Chondrocyte (in vitro differentiated cells): ENCODE measurements at places on chromosomes 16 and 17.

DNA sequence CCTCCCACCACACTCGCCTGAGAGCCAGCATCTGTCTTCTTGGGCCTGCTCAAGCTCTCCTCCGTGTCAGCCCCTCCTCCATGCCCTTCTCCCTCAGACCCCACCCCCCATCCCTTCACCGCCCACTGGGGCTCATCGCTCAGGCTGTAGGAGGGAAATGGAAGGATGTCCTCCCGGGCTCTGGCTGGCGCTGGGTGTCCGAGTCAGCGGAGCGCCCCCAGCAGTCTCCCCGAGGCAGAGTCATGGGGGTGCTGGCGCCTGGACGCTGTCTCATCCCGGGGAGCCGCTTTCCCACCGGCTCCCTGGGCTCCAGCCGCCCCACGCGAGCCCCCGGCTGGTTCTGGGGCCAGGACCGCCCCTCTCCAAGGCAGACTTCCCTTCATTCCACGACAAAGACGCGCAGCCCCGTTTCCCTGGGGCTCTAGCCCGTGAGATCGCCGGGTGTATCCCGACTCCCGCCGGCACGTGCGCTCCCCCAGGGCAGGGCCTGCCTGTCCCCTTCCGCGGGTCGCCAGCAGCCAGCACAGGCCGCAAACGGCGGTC lies 428 bp upstream of the ANTKMT start:
- no peak for DNase-seq

GRCh38 chr17:45584092-45585036 lies 93.8 kb upstream of the PLEKHM1 start:
- peak; percentile 94 for DNase-seq

DNA sequence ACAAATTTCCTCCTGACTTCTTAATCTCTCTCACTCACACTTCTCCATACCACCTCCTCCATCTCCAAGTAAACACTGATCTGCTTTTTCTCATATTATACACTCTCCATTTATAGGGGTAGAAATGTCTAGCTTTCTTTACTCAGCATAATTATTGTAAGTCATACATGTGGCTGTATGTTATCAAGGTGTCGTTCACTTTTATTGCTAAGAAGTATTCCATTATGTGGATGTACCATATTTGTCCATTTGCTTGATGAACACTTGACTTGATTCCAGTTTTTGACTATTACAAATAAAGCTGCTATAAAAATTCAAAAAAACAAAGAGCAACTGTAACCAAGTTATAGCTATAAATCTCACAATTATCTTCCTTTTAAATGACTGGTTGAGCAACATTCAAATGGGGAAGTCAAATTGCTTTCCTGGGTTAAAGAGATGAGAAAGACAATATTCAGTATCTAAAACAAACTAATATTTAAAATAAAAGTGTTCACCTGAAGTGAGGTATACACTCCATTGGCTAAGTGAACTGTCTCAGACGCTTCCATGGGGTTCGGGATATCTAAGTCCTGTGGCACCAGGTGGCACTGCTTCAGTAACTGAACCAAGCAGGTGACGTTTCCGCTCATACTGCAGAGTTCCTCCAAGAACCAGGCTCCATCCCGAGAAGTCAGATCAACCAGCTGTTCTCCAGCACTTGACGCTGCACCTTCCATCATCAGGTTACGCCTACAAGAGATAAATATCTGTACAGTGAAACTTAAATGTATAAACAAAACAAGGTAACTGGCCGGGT lies 32.6 kb upstream of the ARL6IP1 start:
- DNase-seq = no peak

- no peak for DNase-seq
These were observed 16.0 kb upstream of the SPPL2C start for GRCh38 chr17:45828582-45829133.

DNA sequence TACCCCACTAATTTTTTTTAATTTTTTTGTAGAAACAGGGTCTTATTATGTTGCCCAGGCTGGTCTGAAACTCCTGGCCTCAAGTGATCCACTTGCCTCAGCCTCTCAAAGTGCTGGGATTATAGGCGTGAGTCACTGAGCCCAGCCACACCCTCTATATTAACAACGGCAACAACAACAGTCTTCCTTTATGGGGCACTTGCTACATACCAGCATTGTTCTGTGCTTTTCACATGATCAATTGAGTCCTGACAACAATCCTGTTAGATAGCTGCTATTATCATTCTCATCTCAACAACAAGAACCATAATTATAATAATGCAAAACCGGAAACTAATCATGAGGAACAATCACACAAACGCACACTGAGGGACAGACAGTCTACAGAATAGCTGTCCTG lies 12.6 kb upstream of the ARL5C start:
- DNase-seq = no peak

- DNase-seq = no peak
These were observed 11.7 kb downstream of the ZG16B start for GRCh38 chr16:2841606-2842339.

DNA sequence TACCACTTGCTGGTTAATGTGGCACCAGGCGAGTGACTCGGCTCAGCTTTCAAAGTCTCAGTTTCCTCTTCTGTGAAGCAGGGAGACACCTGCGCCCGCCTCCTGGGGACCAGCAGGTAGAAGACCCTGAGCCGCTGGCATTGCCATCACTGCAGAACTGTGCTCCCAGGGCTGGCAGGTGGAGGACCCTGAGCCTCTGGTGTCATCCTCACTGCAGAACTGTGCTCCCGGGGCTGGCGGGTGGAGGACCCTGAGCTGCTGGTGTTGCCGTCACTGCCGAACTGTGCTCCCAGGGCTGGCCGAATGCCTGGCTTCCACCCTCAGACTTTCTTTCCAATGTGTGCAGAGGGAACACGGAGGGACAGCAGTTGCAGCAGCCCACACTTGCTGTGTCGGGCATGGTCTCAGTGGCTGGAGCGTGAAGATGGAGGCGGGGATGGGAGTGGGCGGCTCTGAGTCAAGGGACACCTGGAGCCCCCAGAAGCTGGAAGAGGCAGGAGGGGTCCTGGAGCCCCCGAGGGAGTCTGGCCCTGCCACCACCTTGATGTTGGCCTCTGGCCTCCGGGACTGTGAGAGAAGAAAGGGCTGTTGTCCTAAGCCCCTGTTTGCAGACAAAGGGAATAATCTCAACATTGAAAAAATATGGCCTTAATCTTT lies 75.8 kb upstream of the METTL9 start:
- DNase-seq = peak; percentile 96

- DNase-seq = no peak
These were observed 52.7 kb upstream of the ZNF629 start for GRCh38 chr16:30839523-30840227.

- DNase-seq = no peak
These were observed 4.4 kb upstream of the CYLD start for GRCh38 chr16:50737420-50737959.

GRCh38 chr16:77433146-77433545 lies 1.7 kb downstream of the ADAMTS18 start:
- DNase-seq = no peak

DNA sequence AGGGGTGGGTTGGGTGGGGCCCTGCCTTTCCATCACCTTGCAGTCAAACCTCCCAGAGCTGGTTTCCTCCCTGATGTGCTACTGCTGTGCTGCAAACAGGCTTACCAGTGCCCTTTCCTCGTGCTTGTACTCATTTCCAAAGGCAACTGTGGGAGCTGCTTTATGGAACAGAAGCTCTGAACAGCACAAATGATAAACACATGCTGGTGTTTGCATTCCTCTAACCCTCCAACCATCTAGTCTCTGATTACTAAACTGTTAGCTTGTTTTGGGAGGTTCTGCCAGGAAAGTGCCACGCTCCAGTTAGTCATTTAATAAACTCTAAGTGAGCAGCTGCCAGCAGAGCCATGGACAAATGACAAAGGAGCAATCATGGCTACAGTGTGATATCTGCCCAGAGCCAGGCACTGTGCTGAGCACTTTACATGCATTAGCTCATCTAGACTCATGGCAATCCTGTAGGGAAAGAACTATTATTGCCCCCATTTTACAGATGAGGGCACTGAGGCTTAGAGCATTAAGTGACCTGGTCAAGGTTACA lies 110.4 kb downstream of the VAT1L start:
- no peak for DNase-seq

DNA sequence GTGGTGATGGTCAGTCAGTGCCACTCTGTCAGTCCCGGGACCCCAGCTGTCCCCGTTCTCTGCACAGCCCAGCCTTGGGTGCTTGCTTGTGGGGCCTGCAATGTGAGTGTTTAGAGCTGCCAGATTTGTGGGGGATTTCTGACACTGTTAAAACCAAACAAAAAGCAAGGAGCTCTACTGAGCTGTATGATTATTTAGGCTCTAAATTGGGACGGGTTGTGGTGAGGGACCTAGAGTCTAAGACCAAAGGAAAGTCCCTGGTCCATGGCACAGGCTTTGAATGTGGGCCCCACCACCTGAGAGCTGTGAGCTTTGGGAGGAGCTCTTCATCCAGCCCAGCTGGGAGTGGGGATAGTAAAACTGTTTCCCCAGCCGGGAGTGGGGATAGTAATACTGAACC lies 63.3 kb downstream of the KSR1 start:
- DNase-seq = no peak

GRCh38 chr17:27423651-27424050 lies 32.6 kb upstream of the KSR1 start:
- no peak for DNase-seq

DNA sequence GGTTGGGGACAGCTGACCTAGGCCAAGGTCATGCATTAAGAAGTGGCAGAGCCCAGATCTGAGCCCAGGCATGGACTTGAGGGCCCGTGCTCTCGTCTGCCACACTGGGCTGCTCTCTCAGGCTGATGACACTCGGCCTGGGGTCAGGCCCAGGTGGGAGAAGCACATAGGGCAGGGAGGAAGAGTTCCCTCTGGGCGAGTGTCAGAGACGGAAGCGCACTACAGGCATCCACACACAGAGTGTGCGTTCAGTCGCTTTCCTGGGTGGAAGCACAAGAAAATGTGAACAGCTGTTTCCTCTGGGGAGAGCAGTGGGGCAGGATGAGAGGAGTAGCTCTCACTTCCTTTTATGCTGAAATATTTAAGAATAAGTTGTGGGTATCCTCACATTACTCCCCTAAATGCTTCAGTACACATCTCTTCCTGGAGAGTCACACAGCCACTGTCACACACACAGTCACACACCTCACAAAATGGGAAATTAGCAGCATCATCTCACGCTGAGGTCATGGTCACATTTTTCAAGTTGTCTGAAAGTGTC lies 59.7 kb downstream of the B9D1 start:
- DNase-seq = no peak

DNA sequence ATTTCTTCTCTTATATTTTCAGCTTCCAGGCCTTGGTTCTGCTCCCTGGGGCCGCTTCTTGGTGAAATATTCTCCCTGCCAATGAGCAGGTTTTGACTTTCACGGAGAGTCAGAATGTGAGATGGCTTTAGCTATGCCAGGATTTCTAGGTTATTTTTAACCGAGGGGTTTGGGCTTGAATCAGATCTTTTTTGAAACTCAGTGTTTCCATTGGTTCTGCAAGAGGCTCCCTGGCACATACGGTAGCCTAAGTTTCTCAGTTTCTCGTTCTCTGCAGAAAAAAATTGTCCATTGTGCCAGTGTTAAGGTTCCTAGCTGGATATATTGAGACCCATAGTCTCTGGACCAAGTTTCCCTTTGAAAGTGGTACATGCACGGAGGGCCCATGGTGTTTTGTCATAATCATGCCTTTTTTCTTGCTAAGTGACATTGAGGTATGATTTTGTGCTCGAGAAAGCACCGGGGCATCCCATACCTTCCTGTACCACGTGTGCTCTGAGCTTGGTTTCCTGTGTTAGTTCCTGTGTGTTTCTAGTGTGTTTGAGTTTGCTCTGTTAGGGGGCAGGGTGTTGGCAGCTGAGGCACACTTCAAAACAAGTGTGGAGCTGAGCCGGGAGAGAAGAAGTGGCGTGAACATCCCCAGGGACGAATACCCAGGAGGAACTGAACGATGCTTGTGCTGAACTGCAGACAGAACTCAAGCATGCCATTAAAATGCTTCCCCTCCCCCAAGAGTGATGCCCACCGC lies 127.2 kb downstream of the HS3ST3B1 start:
- DNase-seq = no peak

DNA sequence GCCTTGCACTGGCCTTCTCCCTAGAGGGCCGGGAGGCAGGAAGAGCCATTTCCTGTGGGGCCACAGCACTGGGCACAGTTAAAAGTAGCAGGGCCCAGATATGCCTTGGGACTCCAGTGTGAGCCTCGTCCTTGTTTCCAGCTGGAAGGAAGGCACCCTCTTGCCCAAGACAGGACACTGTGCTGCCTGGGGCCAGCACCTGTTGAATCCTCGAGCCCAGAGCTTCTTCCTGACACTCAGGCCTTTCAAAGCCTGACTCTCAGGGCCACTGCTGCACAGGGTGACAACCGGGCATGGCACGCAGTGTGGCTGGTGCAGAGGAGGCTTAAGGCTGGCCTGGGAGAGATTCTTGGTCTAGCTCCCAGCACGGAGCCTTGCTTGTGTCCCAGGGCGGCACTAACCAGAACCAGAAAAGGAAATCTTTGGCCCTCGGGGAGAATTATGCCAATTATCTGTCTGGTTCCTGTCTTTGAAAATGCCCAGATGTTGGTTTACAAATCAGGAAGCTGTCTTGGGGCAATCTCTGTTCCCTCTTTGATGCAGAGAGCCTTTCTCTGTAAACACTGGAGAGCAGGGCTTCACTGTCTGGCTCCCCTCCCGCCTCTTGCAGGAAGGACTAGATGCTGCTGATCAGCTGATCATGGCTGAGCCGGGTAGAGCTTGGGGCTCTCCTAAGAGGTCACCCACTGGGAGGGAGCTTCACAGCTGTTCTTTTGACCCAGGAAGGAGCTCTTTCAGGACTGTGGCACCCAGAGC lies 11.1 kb downstream of the LDHD start:
- DNase-seq = no peak

DNA sequence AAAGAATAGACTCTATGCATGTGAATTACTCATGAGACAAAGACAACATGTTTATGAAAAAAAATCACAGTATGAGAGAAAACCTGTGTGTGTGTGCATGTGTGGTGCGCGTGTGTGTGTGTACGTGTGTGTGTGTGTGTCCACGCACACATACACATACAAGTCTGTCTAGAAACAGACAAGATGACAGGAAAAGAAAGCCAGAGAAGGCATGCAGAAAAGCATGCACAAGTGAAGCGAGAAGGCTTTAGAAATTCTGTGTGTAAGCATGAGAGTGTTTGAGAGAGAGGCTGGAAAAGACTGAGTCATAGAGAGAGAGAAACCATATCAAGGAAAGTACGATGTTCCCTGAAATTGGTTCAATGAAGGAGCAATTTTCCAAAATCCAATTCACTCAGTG lies 566.4 kb upstream of the C16orf82 start:
- no peak for DNase-seq

GRCh38 chr16:17306745-17307144 lies 164.0 kb downstream of the XYLT1 start:
- no peak for DNase-seq

DNA sequence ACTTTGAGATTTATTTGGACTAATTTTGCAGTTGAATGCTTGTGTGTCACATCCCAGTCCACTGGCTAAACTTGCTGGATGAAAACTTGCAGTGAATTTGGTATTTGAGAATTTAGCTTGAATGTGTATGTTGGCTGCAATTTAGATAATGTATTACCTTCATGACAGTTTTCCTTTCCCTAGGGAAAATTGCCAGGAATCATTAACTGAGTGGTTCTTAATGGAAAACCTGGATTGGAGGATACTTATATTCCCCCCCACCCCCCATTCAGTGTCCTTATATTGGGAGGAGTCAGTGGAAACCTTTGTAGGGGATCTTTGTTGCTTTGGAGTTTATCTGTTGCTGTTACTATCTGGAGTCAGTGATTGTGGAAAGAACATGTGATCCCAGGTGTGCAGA lies 67.6 kb downstream of the KPNA2 start:
- no peak for DNase-seq

- DNase-seq = no peak
These were observed 43.3 kb downstream of the BCAS3 start for GRCh38 chr17:60720763-60721531.

GRCh38 chr17:81825841-81826466 lies 7.1 kb downstream of the MCRIP1 start:
- no peak for DNase-seq
